ENCODE measurements at places on chromosomes 3 and 15.

- no peak for DNase-seq
Measured at GRCh38 chr3:140167600-140168281, 232.8 kb downstream of the CLSTN2 start.

DNA sequence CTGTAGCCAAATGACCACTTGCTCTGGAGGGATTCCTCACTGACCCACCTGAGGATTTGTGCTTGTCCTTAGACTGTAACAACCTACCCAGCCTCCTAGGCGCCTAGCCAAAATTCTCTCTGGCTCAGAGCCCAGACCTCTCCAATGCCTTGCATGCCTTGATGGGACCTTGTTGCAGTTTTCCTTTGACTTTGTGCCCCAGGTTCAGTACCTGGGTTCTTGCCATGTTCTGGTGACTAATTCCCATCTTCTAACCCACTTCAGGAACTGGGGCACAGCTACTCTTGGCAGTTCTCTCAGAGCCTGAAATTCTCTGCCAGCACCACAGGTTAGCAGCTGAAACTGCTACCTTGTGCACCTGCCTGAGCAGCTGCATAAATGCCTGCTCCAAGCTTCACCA is 27.0 kb upstream of the UBE3A start:
- no peak for DNase-seq

DNA sequence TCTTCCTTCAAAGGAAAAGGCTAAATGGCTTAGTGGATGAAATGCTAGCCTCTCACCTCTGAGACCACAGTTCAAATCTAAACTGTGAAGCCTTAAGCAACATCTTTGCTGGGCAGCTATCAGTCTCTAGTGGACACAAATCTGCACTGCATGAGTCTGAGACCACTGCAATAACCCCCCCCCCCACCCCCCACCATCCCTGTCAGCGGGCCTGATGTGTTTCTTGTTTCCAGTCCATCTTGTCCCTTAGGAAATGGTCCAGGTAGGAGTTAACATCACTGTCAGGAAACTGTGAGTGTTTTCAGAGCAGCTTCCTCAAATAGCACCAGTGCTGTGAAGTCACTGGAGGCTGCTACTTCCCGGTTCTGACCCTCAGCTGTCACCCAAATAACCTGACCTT is 140.6 kb upstream of the TMCO5A start:
- no peak for DNase-seq

GRCh38 chr3:104436506-104436905 is 930.2 kb upstream of the ALCAM start:
- DNase-seq = no peak

DNA sequence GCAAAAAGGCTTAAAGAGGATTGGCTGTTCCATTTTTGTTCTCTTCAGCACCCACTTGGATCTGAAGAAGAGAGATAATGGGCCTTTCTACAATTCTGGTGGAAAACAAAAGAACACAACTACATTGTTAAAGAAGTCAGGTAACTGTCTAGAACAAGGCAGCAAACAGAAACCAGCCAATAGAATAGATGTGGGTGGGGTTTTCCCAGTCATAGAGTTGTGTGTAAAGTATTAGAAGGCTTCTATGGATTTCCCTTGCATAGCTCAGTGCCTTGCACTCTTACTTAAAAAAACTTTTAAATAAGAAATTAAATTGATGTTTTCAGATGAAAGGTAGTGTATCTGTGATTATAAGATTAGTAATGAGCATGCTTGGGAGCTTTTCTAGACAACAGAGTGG is 462.7 kb upstream of the ATP11B start:
- no peak for DNase-seq

GRCh38 chr15:91225741-91226140 is 125.7 kb downstream of the SV2B start:
- DNase-seq = no peak

DNA sequence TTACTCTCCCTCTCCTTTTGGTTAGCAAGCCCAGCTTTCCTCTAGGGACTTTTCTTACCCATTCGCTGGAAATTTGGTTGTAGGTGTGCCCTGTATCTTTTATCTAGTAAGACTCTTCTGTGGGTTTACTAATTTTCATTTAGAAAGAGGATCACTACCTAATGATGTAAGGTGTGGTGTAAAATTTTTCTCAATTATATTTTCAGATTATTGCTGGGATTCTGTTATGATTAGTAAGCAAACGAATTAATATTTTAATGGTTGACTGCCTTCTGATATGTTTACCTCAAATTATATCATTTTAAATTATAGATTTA is 28.5 kb downstream of the PLCL2 start:
- no peak for DNase-seq

GRCh38 chr3:133941415-133941821 is 45.7 kb upstream of the RAB6B start:
- no peak for DNase-seq

DNA sequence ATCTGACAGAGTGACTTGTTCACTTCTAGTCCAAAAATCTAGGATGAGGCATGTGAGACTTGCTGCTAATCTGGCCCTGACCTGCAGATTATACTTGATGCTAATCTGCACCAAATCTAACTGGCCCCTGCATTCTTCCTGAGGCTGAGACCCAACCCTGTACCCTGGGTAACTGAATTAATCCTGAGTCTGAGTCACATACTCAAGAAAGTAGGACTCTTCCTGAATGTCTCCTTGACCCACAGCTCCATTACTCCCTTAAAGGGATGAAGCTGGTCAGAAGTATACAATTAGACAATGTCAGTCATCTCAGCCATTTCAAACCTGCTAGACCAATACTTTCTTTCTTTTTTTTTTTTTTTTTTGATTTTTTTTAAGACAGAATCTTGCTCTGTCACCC is 25.5 kb downstream of the PTPN9 start:
- DNase-seq = no peak

DNA sequence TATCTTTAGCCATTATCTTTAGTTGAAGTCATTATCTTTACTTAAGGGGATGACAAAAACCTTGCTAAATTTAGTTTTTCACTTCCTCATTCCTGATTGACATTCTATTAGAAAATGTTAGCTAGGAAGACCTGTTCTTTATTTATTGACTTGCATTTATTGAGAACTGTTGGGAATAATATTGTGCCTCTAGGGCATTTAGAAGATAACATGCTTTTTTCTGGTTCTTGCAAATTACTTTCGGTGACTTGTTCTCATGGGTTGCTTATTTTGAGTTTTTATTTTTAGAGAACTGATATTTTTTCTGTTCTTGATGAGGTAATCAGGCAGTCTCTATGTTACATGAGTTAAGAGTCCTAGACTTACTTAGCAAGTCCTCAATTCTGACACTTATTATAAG is 48.3 kb upstream of the CTDSPL start:
- DNase-seq = no peak

DNA sequence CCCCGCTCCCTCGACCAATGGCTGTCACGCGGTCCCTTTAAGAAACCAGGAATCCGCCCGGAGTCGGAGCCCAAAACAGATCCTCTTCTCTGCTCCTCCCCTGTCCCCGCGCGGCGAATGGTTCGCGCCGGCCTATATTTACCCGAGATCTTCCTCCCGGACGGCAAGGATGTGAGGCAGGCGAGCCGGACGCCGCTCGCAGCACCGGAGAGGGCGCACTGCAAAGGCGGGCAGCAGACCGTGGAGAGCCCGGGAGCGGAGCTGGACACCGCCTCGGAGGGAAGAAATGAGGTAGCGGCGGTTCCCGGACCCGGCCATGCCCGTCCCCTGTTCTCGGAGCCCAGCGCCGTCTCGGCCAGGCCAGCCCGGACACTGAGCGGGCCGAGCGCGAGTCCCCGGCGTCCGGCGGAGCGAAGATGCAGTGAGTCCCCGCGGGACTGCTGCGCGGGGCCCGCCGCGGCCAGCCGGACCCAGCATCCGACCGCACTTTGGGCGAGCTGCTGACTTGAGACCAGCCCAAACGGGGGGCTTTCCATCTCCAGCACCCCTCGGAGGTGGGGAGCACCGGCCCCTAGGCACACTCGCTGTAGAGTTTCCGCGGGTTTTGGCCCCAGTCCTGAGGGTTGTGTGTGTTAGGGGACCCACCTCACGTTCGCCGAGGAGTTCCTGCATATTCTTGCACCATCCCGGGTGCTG is at the start of gene FAM43A:
Gene FAM43A, plus strand, starts transcription at position 166 of the 696 bp plus-strand sequence. CDS start 944 bp downstream, outside the sequence.
- peak; percentile 85 for DNase-seq

DNA sequence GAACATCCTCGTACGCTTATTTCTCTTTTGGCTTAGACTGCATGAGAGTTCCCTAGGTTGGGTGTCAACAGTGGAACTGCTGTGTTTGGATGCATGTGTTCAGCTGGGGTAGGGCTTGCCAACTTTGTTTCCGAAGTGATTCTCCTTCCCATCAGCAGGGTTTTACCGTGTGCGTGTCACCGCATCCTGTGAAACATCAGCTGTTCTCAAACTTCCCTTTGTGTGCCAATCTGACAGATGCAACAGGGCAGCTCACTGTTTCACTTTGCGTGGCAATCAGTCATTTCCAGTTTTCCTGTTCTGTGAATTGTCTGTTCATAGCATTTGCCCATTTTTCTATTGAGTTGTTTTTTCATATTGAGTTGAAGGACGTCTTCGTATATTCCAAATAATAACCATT is 218.8 kb downstream of the VPS13C start:
- DNase-seq = no peak

DNA sequence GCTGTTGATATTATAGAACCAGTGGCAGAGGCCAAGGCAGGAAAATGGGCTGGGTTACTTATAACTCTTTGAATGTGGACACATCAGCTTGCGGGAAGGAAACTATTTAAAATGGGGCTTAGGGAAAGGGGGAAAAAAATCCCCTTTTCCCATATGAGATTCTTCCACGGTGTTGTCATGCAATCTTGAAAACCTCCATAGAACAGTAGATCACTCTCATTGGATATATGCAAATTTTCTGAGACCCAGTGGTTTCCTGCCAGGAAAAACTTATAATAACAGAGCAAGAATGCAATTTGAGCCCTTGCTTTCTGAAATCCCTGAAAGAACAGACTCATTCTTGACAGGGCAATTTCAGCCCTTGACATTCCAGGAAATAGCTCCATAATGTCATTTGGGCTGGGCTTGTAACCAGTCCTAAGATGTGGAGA is 31.1 kb downstream of the TMEM212 start:
- no peak for DNase-seq

- no peak for DNase-seq
Measured at GRCh38 chr3:48621461-48621869, at the start of gene TMEM89. Gene TMEM89 (minus strand): TSS chr3:48621769. CDS start chr3:48621756, 13 bp downstream.

- no peak for DNase-seq
Measured at GRCh38 chr3:150335631-150336030, 72.5 kb upstream of the TSC22D2 start.

DNA sequence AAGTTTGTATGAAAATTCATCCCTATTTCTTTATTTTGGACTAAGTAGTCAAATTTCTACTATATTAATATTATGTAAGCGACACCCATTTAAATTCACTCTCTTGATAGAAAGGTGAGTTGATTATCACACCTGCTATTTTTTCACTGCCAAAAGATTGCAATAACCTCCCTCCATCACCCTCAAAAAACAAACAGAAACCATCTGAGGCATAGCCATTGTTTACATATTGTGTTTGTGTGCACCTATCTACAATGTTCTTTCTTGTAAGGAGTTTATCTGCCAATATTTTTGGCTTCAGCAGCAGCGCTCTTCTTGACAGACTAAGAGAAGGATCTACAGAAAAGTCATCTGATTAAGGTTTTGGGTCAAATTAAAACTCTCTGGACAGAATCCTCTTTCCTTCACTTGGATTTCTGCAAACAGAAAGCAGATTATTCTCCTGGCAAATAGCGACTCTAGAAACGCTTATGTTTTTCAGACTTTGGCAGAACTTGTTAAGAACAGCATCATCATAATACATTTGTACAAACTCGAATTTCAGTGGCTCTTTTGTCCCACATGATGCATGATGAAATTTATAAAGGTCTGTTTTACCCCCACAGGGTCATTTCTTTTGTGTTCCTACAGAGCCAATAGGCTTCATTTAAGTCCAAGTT is 48.6 kb downstream of the KCNMB2 start:
- DNase-seq = no peak

DNA sequence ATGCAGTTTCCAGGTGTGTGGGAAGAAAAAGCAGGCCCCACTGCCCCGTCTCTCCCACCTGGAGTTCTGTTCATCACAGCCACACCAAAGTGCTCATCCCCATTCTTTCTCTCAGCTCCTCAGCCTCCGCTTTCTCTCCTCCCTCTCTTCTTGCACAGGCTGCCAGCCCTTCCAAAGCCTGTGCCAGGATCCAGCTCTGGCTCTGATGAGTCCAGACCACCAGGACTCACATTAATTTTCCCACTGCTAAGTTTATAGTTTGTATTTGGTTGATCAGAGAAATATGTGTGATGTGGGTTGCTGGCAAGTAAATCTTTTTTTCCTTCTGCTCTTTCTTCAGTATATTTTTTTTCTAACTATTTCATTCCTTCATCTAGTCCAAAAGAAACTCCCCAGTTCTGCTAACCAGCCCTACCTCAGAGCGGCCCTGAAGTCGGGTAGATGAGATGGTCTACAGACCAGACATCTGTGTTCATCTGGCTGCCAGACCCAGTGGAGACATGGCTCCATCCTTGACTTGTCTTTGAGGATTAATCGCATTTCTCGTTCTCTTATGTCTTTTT is 49.8 kb downstream of the BOC start:
- no peak for DNase-seq

- no peak for DNase-seq
Measured at GRCh38 chr3:119529883-119530282, 29.5 kb downstream of the CD80 start.

DNA sequence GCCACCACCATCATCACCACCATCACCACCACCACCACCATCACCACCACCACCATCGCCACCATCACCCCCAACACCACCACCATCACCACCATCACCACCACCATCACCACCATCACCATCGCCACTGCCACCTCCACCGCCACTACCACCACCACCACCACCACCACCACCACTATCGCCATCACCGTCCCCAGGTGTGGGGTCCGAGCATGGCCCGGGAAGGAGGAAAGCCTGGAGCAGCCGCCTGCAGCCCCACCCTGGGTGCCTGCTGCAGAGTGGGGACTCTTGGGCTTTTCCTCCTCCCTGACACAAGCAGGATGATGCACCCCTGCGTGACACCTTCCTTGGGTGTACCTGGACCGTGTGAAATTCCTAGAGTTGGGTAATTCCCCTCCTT is 43.9 kb downstream of the MUC4 start:
- DNase-seq = no peak

- no peak for DNase-seq
Measured at GRCh38 chr15:76201536-76202255, 109.6 kb downstream of the ETFA start.

GRCh38 chr3:37026851-37027250 is 33.5 kb downstream of the MLH1 start:
- no peak for DNase-seq

GRCh38 chr15:83422541-83422940 is 24.6 kb upstream of the SH3GL3 start:
- no peak for DNase-seq

GRCh38 chr3:169666376-169667165 is 3.1 kb upstream of the MECOM start:
- no peak for DNase-seq
